ENCODE measurements at places on chromosomes 12 and 14. TPM values are rescaled to one million over a fixed set of nuclear protein-coding genes. Genes with fewer than 3 reads are reported as not detected.

PCED1B gene
- total RNA-seq, result 0.55 TPM

DNA sequence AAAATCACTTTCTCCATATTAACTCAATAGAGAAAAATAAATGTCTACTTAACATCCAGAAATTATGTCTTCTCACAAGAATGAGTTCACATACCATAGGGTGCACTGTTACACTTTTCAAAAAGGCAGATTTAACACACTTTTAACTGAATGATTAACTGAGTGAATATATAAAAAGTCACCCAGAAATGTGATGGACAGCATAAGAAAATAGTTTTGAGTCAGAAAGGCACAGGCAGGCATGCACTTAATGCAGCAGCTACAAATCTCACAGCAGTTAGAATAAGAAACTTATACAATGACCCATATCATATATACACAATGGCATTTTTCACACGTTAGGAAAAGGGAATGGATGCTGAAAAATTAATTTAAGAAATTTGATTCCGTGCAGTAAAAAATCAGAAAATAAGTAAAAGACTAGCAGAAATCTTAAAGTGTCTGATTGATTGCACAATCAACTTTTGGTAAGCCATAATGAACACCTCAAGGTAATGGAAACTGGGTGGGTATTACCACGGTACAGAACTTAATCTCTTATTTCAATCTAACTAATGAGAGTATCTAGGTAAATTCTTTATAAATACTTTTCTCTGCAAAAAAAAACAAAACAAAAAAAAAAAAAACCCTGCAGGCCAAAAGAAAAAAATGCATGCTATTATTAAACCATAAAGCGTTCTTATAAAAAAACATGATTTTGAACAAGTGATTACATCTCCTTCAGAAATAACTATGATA lies 3.5 kb downstream of the MED13L start:
- DNase-seq, result no peak

- no peak for DNase-seq
Observed at GRCh38 chr12:3272958-3273357, 195.8 kb downstream of the TSPAN9 start.

MANSC4 gene
- not detected for total RNA-seq

DNA sequence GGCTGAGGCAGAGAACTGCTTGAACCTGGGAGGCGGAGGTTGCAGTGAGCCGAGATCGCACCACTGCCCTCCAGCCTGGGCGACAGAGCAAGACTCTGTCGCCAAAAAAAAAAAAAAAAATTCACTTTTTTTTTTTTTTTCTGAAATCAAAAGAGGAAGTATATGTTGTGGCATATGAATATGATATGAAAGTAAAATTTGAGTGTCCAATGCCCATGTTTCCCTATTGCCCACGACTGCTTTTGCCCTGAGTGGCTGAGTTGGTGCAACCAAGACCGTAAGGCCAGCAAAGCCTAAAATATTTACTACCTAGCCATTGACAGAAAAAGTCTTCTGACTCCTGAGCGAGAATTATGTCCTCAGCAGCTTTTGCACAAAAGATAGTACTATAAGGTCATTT lies 101.7 kb upstream of the PARP11 start:
- no peak for DNase-seq

GRCh38 chr12:121799842-121800693 lies 3.7 kb upstream of the SETD1B start:
- DNase-seq, result peak; percentile 94

DNA sequence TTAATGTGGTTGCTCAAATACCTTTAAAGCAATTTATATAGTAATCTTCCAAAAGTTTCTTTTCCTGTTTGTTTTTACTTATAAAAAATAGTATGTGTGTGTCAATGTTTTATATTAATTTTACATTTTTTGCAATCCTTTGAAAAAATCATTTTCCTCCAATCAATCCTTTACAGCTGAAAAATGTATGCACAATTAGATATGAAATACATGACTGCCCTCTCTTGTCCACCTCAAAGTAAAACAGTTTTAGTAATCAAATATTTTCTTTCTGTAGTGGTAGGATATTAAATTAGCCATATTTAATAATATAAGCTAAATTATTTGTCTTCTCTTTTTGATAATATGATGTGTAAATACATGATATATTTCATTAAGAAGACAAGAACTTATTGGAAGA lies 269.9 kb downstream of the ADAMTS20 start:
- DNase-seq, result no peak

GRCh38 chr12:49654715-49655114 lies 31.4 kb downstream of the PRPF40B start:
- DNase-seq, result no peak

RDH12 gene
- not detected for total RNA-seq

DNA sequence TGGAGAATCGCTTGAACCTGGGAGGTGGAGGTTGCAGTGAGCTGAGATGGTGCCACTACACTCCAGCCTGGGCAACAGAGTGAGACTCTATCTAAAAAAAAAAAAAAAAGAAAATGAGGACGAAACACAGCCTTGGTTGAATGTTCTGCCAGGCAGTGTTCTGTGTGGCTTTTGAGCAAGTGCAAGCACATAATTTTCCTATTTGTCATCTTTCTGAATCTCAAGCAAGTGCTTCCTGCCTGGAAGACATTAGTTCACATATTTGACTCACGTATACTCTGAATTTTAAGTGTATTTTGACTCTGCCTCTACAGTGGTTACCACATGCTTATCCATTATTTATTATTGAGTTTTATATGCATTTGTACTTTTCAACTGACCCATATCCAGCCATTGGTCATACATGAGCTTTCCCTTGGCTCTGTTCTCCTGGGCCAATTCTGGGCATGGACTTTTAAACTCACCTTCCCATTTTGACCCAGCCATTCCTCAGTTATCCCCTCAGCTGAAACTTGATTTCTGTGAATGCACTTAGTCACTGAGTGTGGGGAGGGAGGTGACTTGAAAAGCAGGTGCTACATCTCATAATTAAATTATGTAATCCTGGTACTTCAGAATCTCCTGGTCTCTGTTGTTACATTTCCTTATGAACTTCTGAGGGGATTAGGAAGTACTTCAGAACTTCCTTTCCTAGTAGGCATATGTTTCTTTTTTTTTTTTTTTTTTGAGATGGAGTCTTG lies 8.1 kb downstream of the OR10G2 start:
- DNase-seq, result no peak

- no peak for DNase-seq
Observed at GRCh38 chr12:57607958-57608663, 3.1 kb upstream of the ARHGEF25 start.

DNA sequence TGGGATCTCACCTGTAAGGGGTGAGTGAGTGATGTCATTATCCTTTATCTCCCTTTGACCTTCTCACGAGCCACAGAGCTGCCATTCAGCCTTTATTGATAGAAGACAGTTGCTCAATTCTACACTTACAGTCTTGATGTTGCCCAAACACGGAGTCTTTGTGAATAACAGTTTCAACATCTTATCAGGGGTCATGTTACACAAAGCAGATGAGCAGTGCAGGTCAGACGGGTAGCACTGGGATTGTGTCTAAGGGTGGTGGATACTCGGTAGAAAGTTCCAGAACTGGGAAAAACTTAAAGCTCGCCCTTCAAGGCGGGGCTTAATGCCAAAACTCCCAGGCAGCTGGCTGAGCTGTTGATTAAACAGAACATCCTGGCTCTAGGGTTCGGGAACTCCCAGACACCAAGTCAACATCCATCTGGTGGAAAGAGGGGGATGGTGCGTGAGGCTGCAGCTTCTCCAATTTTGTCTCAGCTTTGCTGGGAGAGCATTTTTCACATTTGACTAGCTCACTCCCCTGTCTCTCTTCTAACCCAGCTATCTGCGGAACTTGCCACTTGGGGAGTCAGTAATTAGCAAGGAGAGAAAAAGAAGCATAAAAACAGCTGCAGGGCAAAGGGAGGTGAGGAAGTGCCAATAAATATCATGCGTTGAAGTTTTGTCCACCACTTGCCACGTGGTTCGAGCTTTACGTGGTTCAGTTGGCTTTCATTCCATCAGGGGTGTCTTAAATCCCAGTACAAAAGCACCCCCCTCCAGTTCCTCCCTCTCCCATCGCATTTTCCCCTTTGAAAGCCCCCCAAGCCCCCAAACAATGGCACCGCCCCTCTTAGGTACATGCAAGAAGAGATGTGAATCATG lies 31.0 kb downstream of the FOXN4 start:
- no peak for DNase-seq

DNA sequence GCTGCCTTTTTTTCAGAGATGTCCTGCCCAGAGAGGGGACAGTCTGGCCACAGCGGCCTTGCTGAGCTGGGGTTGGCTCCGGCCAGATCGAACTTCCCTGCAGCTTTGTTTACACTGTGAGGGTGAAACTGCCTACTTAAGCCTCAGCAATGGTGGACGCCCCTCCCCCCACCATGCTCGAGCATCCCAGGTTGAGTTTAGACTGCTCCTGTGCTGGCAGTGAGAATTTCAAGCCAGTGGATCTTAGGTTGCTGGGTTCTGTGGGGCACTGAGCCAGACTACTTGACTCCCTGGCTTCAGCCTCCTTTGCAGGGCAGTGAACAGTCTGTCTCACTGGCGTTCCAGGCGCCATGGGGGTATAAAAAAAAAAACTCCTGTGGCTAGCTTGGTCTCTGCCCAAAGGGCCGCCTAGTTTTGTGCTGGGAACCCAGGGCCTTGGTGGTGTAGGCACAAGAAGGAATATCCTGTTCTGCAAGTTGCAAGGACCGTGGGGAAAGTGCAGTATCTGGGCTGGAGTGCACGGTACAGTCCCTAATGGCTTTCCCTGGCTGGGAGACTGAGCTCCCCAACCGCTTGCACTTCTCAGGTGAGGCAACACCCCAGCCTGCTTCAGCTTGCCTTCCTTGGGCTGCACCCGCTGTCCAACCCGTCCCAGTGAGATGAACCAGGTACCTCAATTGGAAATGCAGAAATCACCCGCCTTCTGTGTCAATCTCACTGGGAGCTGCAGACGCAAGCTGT lies 79.1 kb downstream of the LRIG3 start:
- peak; percentile 24 for DNase-seq

- no peak for DNase-seq
Observed at GRCh38 chr14:42944284-42944683, 1337.6 kb downstream of the LRFN5 start.

IFNG-AS1 gene
- 0.58 TPM for total RNA-seq

GRCh38 chr14:51873221-51873893 lies 12.9 kb downstream of the GNG2 start:
- no peak for DNase-seq

GRCh38 chr14:24368562-24369252 lies 723 bp downstream of the NFATC4 start:
- DNase-seq, result peak; percentile 52

GALNT16 gene
- 70.5 TPM for total RNA-seq

ZFHX2 gene
- 0.74 TPM for total RNA-seq

DNA sequence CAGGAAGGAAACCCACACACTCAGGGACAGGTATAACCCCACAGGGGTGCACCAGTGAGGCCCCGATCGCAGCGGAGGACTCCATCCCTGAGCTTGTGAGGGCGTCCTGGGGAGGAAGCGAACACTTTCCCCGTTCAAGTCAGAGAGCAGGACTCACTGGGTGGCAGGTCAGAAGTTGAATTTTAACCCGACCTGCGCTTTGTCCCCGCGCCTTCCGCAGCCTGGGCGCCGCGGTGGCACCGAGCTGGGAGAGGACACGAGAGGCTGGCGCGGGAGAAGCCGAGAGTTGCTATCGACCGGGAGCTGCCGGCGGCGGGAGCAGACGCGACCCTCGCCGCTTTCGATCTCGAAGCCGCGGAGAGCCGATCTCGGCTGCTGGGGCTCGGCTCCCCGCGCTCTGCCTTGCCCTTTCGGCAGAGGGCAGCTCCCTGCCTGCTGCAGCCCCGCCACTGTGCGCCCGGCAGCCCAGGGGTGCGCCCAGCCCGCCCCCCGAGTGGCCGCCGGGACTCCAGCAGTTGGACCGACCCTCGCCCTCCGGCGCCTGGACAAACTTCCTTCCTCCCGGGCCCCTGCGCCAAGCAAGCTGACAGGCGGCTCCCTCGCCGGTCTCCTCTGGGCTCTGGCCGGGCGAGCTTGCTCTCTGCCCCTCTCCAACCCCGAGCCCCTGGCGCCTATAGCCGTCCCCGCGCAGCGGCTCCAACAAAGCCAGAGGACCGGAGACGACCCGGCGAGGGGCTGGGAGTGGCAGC lies 918 bp downstream of the LIN7A start:
- DNase-seq, result peak; percentile 49

SERPINA10 gene
- not detected for total RNA-seq

- DNase-seq, result no peak
Observed at GRCh38 chr12:92995258-92995903, 66.3 kb upstream of the EEA1 start.

CATSPERB gene
- total RNA-seq, result 0.99 TPM

WNT1 gene
- total RNA-seq, result not detected

GRCh38 chr12:125292700-125293099 lies 227.5 kb downstream of the AACS start:
- no peak for DNase-seq

DNA sequence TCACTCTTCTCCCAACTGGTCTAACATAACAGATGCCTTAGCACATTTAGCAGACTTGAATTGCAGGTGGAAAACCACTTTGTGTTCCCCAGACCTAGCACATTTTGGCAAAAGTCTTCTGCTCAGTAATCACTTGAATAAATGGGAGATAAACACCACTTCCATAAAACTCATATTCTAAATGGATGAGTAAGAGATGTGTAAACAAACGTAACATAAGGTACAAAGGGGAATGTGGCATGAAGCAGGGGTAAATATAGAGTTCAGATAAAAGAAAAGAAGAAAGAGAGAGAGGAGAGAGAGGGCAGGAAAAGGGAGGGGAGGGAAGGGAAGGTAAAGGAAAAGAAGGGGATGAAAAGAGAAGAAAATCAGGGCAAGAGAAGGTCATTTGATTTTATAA lies 17.0 kb upstream of the KERA start:
- no peak for DNase-seq

STAB2 gene
- 0.03 TPM for total RNA-seq

GRCh38 chr14:100836941-100837804 lies 11.3 kb downstream of the MEG3 start:
- DNase-seq, result peak; percentile 10

GRCh38 chr14:93955850-93956481 lies 20.4 kb downstream of the ASB2 start:
- DNase-seq, result no peak

- no peak for DNase-seq
Observed at GRCh38 chr14:85579942-85580341, 50.0 kb downstream of the FLRT2 start.

DNA sequence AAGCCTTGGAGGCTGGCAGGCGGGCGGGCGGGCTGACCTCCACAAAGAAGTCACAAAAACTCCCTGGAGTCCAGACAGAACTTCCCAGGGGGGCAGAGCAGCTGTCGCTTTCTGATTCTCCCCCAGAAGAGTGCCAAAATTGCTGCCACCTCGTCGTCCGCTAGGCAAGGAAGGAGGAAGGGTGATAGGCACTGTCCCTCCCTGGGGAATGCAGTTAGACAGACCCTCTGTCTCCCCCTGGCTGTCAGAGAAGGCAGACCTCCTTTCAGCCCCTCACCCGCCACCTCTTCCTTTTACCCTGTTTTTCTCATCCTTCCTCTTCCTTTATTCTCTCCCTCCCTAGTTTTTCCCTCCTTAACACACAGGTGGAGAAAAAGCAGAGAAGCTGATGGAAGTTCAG lies 18.7 kb downstream of the GRIN2B start:
- DNase-seq, result no peak

Measured in left ventricle myocardium inferior (tissue), 1 donor.